ENCODE measurements at places on chromosomes 7 and 10. TPM values are rescaled to one million over a fixed set of nuclear protein-coding genes. Genes with fewer than 3 reads are reported as not detected.

DNA sequence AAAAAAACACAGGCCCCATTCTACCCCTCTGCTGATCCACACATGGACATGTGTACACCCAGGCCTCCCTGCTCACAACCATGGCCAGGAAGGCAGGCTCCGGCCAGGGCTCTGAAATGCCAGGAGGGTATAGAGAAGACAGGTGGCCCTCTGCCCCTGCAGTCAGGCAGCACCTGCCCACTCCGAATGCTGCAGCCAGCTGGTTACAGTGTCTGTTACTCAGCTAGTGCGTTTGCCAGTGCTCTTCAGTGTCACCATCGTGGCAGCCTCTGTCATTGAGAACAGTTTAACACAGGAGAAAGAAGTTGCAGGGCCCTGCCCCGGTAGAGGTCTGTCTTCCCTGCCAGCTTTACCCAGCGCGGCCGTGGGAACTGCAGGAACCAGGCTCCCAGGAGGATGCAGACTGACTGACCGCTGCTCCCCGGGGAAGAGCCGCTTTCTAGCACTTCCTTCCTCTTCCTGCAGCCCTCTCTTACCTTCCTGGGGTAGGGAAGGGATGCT is 128.8 kb upstream of the FAM20C start:
- no peak for DNase-seq

DNA sequence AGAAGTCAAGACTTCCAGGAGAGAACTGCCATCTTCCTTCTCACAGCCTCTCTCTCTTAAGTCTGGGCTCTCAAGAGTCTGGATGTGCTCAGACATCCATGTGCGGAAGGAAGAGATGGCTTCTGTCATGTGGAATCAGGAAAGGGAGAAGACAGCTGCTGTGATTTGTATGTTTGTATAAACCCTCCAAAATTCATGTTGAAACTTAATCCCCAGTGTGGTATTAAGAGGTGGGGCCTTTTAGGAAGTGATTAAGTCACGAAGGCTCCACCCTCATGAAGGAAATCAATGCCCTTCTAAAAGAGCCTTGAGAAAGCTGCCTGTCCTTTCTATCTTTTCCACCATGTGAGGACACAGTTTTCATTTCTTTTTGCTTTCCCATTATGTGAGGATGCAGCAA is 73.9 kb upstream of the PTN start:
- no peak for DNase-seq

NUP205 gene
- 56.2 TPM for polyA plus RNA-seq

WDR86 gene
- not detected for polyA plus RNA-seq

DNA sequence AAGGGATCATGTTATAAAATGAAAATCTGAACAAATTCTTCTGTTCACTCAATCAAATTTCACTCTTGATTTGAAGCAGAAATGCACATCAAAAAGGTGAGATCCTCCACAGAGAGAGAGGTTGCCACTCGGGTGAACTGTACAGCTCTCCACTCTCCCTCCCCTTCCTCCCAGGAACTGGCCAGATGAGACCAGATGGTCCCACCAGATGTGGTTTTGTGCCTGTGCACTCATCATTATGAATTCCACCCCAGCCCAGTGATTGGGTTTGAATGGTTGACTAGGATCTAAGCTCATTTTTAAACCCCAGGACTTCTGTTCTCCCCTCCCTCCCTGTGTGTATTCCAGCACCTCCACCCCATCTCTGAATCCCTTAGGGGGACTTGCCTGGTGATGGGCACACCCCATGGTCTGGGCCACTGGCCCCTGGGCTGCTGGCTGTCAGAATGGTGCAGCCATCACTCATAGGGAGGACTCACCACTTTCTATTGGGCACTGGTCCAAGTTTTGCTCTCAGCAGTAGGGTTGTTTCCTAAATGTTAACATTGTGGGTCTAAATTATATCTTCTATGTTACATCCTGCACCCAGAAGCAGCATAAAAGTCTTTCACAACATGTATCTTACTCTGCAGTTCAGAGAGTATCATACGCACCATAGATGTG is 393.1 kb downstream of the TNS3 start:
- DNase-seq, result no peak

- DNase-seq, result no peak
These were observed 74.0 kb upstream of the NANOS1 start for GRCh38 chr10:118955531-118955930.

- no peak for DNase-seq
These were observed 587.7 kb downstream of the KCNMA1 start for GRCh38 chr10:77049896-77050295.

- no peak for DNase-seq
These were observed 36.6 kb downstream of the PALD1 start for GRCh38 chr10:70515035-70515667.

- DNase-seq, result no peak
These were observed 145.3 kb downstream of the DIP2C start for GRCh38 chr10:543862-544822.

DNA sequence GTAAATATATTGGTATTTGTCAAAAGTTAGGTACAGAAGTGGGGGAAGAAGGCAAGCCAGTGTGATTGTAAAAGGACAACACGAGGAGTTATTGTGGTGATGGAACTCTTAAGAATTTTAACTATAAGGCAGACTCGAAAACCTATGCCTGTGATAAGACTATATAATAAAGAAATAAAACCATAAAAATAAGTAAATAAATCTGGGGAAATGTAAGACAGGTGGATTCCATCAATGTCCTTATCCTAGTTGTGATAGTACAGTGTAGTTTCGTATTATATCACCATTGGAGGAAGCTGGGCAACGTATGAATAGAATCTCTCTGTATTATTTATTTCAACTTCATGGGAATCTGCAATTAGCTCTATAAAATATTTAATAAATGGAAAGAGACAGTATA is 395.7 kb downstream of the CDC14C start:
- DNase-seq, result no peak

GRCh38 chr7:96322847-96323461 is 1.1 kb upstream of the SLC25A13 start:
- no peak for DNase-seq

DNA sequence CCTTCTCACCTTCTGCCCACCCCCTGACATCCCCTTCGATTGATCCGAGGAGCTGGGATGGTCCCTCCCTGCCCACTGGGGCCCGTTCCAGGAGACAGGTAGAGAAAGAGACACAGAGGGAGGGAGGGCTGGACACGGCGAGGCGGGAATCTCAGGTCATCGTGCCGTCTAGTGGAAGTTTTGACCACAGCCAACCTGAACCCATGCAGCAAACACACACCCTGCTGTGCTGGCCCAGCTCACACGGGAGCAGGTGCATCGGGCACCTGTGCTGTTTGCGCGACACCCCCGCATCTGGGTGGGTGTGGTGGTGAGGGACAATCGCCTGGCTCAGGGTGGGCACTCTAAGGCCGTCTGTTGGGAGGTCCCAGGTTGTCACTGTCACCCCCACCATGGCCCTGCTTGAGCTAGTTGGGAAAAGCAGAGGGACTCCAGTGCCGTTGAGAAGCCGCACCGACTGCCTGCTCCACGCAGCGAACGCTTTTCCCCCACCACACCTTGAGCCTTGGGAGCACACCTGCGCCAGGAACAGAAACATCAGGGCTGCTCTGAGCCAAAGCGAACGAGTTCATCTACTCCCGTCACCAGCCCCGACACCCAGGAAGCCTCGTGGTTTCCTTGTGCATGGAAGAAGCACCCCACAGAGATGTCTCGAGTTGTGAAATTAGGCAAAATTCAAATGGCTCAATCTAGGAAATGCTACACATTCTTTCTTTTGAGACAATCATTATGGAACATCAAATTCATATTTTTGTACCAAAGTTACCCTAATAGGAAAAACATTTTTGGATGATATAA is 285.8 kb downstream of the DNAJB6 start:
- no peak for DNase-seq

- no peak for DNase-seq
These were observed 43.3 kb upstream of the AMPH start for GRCh38 chr7:38674513-38674912.

- no peak for DNase-seq
These were observed 60.1 kb upstream of the ADRB1 start for GRCh38 chr10:113983552-113983951.

OPN4 gene
- not detected for polyA plus RNA-seq

GRCh38 chr10:111206521-111206920 is 129.7 kb downstream of the ADRA2A start:
- no peak for DNase-seq

SPDYE9 gene
- not detected for polyA plus RNA-seq

SPDYE16 gene
- polyA plus RNA-seq, result not detected

DNA sequence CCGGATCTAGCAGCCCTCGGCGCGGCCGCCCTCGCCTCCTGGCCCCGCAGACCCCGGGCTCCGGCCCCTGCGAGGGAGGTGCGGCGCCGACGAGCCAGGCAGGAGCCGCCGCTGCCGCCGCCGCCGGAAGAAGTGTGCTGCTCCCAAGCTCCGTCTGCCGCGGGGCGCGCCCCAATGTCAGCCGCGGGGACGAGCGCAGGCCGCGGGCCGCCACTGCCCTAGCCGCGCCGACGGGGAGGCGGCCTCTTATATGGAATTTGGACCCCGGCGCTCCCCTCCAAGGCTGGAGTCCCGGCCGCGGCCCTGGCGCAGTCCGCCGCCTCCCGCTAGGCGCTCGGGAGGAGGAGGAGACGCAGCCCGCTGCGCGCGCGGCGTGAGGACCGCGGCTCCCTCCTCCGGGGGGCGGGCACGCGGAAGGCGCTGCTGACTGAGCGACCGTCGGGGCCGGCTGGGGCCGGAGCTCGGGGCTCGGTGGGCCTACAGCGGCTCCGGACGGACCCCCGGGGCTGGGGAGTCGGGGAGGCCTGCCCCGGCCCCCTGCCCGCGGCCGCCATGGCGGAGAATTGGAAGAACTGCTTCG is at the start of gene TRIM8:
Gene TRIM8, plus strand, starts transcription at position 414 of the 580 bp plus-strand sequence. Its CDS starts 139 bp downstream, at position 553.
- no peak for DNase-seq

DNA sequence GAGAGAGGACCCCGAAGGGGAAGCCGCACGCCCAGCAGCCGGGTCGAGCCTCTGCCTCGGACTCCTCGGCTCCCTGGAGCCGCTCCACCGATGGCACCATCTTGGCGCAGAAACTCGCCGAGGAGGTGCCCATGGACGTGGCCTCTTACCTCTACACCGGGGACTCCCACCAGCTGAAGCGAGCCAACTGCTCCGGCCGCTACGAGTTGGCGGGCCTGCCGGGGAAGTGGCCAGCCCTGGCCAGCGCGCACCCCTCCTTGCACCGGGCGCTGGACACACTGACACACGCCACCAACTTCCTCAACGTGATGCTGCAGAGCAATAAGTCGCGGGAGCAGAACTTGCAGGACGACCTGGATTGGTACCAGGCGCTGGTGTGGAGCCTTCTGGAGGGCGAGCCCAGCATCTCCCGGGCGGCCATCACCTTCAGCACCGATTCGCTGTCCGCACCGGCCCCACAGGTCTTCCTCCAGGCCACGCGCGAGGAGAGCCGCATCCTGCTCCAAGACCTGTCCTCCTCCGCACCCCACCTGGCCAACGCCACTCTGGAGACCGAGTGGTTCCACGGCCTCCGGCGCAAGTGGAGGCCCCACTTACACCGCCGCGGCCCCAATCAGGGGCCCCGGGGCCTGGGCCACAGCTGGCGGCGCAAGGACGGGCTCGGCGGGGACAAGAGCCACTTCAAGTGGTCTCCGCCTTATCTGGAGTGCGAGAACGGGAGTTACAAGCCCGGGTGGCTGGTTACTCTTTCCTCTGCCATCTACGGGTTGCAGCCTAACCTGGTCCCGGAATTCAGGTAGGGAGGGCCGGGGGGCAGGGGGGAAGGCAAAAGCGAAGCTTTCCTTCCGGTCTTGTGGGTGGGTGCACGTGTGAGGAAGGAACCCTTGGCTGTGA is 973 bp downstream of the GPR158 start:
- DNase-seq, result no peak

DNA sequence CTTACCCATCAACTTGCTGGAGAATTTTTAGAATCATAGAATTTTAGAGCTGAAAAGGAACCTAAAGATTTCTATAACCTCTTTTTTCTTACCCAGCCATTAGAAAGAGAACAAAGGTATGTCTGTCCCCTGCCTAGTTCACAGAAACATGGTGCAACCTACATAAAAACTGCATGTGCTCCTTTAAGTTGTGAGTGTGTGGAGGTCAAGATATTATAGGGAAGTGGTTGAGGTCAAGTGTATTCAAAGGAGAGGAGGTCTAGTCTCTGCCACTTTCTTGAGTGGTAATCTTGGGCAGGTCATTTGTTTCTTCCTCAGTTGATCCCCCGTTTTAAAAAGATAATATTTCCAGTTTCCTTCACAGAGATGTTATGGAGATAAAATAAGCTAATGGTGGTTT is 6.4 kb downstream of the UBTD1 start:
- no peak for DNase-seq

ZNF487 gene
- 4.1 TPM for polyA plus RNA-seq

- no peak for DNase-seq
These were observed 17.9 kb upstream of the TMEM225B start for GRCh38 chr7:99579956-99580777.

DNA sequence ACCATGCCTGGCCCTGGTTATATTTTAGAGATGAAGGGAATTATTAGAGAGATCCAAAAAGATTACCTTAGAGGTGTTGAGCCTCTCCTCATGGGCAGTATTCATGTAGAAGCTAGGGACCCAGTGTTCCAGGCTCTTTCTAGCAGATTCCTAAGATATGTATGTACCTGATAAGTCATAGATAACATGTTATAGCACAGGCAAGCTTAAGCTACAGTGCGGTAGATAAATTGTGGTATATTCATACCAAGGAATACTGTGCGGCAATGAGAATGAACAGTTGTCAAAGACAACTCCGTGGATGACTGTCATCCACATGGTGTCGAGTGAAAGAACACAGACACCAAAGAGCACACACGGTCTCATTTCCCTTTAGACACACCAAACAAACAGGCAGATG is 53.1 kb downstream of the TACR2 start:
- DNase-seq, result no peak

DNA sequence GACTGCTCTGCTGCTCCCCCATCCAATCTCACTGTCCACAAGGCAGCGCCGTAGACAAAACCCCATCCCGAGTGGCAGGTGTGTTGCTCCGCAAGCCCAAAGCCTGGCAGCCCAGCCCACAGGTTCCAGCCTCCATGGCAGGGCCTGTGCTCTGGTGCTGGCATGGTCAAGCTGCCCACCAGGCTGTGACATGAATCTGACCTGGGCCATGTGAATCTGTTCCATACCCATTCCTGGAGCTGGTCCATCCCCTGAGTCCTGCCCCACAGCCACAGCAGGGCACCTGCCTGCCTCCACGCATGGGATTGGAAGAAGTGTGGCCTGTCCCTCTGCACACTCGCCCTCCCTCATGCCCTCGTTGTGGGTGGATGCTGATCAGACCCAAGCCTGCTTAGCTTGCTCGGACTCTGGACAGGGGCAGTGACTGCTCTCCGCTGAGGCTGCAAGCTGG is 128.8 kb downstream of the PTPN20 start:
- no peak for DNase-seq
